Effector memory CD8-positive, alpha-beta T cell (primary cell): ENCODE measurements at places on chromosomes 2 and 18.

DNA sequence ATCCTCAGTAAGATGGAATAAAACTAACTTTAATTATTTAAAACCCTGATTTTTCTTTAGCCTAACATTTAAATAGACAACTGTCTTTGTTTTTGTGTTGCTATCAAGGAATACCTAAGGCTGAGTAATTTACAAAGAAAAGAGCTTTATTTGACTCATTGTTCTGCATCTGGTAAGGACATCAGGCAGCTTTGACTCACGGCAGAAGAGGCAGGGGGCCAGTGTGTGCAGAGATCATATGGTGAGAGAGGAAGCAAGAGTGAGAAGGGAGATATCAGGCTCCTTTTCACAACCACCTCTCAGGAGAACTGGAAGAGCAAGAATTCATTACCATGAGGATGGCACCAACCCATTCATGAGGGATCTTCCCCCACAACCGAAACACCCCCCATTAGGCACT lies 64.6 kb upstream of the TFPI start:
- no peak for DNase-seq

- no peak for DNase-seq
Observed at GRCh38 chr18:63725682-63726480, 23.1 kb downstream of the SERPINB11 start.

DNA sequence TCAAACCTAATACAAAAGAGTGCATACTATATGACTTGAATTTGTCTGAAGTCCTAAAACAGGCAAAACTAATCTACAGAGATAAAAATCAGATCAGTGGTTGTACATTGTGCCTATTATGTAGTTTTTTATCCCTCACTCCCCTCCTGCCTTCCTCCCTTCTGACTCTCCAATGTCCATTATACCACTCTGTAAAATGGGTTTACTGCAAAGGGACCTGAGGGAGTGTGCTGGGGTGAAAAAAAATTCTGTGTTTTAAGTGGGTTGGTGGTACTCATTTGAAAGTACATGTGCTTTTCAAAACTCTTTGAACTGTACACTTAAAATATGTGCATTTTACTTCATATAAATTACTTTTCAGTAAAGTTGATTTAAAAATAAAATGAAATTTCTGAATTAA lies 89.0 kb upstream of the UBE2E3 start:
- DNase-seq = no peak

DNA sequence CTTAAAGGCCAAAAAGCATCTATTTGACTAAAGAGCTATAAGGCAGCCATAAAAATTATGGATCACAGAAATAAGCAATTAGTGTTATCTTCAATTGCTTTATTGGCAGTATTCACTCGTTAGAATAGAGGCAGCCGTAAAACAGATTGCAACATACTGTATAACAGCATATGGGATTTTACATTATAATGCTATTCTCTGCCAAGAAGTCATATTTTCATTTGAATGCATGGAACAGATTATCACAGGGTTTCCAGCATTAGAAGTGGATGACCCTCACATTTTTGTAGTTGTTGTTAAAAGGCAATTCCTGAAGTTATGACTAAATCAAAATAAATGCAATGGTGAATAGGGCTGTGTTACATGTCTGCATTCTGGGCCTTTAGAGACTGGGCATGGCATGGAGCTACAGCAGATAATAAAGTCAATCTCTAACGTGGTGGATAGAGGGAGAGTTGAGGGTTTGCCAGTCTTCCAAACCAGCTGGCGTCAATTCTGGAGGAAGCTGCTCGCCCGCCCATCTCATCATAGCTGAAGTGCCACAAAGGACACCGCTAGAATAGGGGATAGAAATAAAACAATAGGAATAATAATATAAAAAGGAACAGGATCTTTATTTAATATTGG lies 155.4 kb upstream of the VRK2 start:
- DNase-seq = no peak

- DNase-seq = no peak
Observed at GRCh38 chr2:13968811-13969210, 663.7 kb upstream of the LRATD1 start.
